ENCODE measurements at places on chromosomes 2 and 18.

DNA sequence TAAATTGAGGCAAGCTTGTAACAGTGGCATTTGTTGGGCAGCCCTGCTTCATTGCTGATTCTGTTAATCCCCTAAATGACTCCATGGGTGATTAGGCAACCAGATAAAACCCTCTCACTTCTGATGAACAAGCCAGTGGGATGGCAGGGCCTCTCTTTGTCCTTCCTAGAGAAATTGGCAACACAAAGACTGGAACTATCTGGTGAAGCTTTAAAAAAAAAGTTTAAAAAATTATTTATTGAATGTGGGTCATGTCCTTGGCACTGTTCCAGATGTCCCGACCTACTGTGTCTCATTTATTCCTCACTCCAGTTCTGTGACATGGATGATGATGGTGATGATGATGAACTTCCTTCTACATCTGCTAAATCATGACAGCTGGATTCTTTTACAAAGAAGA lies 30.8 kb downstream of the NRP2 start:
- no peak for DNase-seq

- DNase-seq: peak; percentile 39
These were observed 33.6 kb upstream of the B3GNT7 start for GRCh38 chr2:231361701-231362554.

GRCh38 chr2:214450118-214450894 lies 39.5 kb downstream of the VWC2L start:
- no peak for DNase-seq

- peak; percentile 69 for DNase-seq
These were observed 519 bp downstream of the TEX261 start for GRCh38 chr2:70994009-70994698.

- peak; percentile 76 for DNase-seq
These were observed 710 bp upstream of the TMSB10 start for GRCh38 chr2:84904717-84905174.

DNA sequence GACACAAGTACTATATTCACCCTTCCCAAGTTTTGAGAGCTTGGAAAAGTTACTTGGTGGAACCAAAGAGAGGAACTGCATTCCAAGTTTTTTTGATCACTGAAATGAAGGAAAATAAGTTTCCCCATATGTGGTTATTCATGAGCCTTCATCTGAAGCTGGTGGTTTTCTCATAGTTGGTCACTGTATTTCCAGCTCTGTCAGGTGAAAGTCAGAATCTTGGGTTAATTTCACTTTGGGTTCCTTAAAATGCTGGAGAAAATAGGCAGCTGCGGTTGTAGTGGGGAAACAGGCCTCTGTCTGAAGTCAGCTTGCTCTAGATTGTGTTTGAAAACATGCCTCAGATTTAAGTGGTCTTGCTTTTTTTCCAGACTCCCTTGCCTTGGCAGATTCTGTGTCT lies 200.5 kb downstream of the HRH4 start:
- no peak for DNase-seq

GRCh38 chr2:110864731-110865130 lies 132.4 kb downstream of the ACOXL start:
- DNase-seq: no peak

- no peak for DNase-seq
These were observed 356.0 kb downstream of the PTPRM start for GRCh38 chr18:7923105-7923504.

DNA sequence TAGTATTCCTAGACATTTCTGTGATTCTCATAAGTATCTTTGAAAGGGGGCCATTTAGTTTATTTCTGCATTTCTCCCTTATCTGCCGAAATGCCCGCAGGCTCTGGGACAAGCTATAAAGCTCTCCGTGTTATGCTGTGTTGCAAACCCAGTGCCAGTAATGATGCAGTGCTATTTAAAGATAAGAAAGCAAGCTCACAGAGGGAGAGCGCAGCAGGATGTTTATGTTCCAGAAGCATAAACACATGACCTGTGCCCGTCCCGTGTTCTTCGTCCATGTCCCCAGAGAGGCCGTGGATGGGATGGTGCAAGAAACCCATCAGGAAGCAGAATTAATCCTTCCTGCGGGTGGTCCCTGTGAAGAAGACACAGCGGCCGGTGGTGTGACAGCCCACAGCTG lies 99.4 kb downstream of the NEDD4L start:
- DNase-seq: no peak

GRCh38 chr2:98704499-98705332 lies 26.2 kb downstream of the MGAT4A start:
- DNase-seq: no peak

DNA sequence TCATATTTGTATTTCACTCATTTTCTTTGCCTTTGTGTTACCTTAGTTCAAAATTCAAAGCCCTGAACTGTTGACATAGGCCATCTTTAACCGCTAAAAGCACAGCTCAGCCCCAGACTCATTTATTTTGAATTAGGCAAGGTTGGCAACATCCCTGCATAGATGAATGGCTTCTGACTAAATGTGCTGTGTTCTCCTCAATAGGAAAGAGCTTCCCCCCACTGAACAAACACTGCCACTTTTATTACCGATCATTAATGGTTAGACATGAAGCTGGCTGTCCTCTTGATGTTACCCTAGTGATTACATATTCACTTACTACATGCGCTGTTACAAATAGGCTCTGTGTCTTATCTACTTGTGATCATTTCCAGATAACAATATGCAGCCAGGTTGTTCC lies 170.7 kb downstream of the ADCYAP1 start:
- no peak for DNase-seq

GRCh38 chr18:49572611-49573345 lies 10.9 kb downstream of the LIPG start:
- DNase-seq: no peak

DNA sequence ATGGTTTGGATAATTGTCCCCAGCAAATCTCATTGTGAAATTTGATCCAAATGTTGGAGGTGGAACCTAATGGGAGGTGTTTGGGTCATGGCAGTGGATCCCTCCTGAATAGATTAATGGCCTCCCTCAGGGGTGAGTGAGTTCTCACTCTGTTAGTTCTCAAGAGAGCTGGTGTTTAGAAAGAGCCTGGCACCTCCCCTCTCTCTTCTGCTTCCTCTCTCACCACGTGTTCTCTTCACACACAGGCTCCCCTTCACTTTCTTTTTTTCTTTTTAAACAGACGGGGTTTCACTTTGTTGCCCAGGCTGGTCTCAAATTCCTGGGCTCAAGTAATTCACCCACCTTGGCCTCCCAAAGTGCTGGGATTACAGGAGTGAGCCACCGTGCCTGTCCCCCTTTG lies 111.6 kb upstream of the LTBP1 start:
- DNase-seq: no peak

GRCh38 chr2:160584972-160585494 lies 91.4 kb upstream of the RBMS1 start:
- DNase-seq: no peak

DNA sequence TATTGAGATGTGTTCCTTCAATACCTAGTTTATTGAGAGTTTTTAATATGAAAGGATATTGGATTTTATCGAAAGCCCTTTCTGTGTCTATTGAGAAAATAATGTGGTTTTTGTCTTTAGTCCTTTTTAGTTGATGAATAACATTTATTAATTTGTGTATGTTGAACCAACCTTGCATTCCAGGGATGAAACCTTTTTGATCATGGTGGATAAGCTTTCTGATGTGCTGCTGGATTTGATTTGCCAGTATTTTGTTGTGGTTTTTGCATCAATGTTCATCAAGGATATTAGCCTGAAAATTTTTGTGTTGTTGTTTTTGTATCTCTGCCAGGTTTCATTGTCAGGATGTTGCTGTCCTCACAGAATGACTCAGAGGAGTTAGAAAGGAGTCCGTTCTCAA lies 1710.4 kb downstream of the SUCLG1 start:
- no peak for DNase-seq

Measured in activated CD8-positive, alpha-beta T cell treated with anti-CD3 and anti-CD28 coated beads for 36 hours (primary cell).